Mammary microvascular endothelial cell (primary cell): ENCODE measurements at places on chromosomes 2 and 18. TPM values are rescaled to one million over a fixed set of nuclear protein-coding genes. Genes with fewer than 3 reads are reported as not detected.

Gene TNS1
- total RNA-seq: 29.8 and 34.9 TPM in 2 replicates

Gene HSPD1
- total RNA-seq: 195 and 227 TPM in 2 replicates

Gene GREB1
- total RNA-seq: 0.13 and 0.34 TPM in 2 replicates

Gene ITGB6
- 0.39 TPM in 1 of 2 replicates, not detected in the other for total RNA-seq
